Activated CD4-positive, alpha-beta T cell treated with anti-CD3 and anti-CD28 coated beads for 48 hours (primary cell): ENCODE measurements at places on chromosomes 13 and 19.

DNA sequence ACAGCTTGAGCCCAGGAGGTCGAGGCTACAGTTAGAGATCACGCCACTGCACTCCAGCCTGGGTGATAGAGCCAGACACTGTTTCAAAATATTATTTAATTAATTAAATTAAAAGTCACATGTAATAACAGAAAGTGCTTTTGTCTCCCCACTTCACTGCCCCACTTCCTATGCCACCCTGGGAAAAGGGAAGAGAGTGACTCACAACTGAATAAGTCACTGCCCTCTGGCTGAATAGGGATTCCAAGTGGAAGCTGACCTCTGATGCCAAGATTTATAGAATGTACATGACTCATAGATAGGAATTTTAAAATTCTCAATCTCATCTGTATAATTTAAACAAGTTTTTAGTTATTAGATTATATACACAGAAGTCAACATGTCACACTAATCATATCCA is 22.2 kb upstream of the ERVV-1 start:
- DNase-seq = no peak

DNA sequence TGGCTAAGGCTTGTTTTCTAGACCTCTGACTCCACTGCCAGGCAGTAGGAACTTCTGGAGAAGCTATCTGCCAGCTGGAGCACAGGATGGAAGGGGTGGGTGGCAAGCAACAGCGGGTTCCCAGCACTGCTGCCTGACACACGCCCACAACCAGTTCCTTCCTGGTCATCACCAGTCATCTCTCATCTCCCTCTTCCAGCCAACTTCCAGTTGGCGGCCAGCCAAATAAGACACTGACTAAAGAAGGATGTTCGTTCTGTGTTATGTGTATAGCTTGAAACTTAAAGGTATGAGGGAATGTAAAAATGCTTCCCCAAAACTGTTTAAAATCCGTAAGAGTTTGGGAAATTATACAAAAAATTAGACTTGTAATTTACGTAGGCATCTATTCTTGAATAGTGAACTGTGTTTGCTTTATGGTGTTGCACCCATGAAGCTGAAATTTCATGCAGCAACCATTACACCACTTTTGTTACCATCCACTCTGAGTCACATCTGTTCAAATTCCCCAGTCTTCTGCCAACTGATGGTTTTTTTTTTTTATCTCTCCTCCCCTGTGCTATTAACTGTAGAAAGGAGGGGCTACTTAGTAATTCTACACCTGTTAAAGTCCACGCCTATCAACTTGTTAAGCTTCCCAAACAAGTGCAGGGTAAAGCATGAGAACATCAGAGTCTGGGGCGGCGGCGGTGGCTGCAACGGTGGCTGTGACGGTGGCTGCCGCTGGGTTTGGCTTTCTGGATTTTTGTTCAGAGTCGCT is 86.2 kb upstream of the FRY start:
- no peak for DNase-seq

DNA sequence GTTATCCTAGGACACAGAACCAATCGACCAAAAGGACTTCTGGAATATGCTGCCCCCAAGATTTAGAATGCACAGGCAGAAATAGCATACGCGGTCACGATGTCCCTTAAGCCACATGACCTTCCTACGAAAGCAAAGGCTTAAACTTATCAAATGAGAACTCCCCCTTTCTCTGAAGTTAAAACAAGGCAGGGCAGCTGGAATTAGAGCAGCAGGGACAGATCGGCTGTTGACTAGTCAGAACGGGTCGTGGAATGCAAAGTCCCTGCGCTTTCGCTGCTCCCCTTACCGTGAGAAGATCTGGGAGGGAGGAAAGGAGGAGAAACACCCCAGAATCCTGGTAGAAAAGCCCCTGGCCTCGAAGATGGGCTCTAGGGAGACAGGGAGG is 799 bp upstream of the USPL1 start:
- peak; percentile 59 for DNase-seq

DNA sequence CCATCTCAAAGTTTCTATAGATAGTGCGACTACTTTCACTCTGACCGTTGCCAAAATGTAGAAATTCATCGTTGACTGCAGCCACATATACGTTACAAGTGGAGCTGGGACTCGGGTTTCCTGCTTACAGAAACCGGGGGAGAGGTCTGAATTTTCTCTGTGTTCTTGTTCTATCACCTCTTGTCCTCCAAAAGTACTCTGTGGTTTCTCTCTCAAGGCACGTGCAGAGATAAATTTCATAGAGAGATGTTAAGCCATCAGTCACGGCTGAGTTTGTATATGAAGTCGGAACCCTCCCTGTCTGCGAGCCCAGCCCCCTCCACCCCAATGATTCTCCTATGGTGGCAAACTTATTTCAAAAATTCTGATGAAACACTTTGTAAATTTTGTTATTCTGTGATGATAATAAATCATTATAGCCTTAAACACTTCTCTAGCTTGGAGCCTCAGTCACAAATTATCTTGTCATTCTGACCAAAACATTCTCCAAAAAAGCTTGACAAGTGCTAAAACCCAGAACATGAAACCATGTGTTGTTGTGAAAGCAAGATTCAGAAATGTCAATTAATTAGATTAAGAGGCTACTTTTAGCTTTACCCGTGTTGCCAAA is 87.5 kb downstream of the TSHZ3 start:
- no peak for DNase-seq

- DNase-seq = peak; percentile 85
Observed at GRCh38 chr19:40464059-40465024, 1.2 kb downstream of the BLVRB start.

GRCh38 chr13:23467048-23467931 is 33.8 kb upstream of the SACS start:
- DNase-seq = no peak

DNA sequence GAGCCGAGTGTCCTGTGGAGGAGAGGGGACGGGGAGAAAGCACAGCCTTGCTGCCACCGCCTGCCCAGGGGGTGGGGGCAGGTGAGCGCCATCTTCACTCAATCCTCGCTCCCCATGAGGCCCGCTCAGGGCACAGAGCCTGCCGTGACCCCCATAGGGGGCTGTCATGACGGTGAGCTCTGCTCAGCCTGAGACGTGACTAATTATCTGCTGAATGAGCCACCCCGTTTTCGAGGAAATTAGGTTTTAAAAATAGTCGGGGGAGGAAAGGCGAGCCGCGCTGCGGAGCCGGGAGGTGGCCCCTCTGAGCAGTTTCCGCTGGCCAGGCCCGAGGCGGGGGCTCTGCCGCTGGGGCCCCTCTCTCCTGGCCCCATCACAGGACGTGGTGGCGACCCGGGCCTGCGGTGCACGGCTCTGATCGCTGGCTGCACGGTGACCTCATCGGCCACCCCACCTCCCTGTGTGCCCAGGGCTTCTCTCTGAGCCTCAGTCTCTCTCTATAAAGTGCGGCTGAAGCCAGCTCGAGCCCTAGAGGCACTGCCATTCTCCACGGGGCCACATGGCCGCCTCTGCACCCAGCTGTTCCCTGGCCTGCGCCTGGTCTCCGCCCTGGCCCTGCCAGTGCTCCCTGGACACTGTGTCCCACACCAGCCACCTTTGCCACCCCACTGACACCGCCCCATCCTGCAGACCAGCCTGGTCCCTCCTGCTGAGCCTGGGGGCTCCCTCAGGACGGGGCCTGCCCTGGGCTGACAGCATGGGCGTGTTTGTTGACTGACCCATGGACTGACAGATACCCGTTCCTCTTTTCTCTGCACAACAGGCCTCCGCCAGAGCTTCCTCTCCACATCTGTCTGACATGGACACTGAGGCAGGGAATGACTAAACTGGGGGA is 28.3 kb downstream of the PIP5K1C start:
- DNase-seq = peak; percentile 47

DNA sequence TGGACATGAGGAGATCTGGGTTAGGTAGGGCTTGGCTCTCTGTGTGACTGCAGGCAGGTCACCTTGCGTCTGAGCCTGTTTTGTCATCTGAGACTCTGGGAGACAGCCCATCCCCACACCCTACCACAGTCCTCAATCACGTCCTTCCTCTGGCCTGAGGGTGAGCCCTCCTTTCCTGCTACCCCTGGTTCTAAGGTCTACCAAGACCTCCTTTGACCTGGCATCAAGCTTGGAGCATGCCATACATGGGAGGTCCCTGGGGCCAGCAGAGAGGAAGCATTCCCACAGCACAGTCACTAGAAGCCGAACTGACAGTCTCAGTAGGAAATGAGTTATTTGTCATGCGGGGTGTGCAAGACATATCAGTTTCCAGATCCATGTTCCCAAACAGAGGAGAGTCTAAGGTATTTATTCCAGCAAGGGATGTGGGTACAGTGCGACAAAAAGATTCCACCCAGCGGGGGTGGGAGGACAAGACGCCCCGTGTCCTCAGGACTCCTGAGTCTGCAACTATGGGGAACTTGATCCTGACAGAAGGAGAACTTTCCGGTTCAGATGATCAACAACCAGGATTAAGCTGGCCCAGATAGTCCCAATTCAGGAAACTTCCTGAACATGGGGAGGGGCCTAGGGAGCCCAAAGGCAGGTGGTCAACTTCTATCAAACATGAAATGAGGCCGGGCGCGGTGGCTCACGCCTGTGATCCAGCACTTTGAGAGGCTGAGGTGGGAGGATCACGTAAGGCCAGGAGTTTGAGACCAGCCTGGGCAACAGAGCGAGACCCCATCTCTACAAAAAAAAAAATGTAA is 9.5 kb downstream of the ARRDC2 start:
- DNase-seq = no peak

GRCh38 chr13:46490129-46490528 is 62.8 kb upstream of the LRCH1 start:
- DNase-seq = no peak

- no peak for DNase-seq
Observed at GRCh38 chr13:98285317-98285716, 108.2 kb upstream of the RNF113B start.

GRCh38 chr13:74886502-74886901 is 595.5 kb downstream of the TBC1D4 start:
- DNase-seq = no peak

GRCh38 chr13:20391597-20392452 is 133.8 kb downstream of the CRYL1 start:
- DNase-seq = peak; percentile 14

DNA sequence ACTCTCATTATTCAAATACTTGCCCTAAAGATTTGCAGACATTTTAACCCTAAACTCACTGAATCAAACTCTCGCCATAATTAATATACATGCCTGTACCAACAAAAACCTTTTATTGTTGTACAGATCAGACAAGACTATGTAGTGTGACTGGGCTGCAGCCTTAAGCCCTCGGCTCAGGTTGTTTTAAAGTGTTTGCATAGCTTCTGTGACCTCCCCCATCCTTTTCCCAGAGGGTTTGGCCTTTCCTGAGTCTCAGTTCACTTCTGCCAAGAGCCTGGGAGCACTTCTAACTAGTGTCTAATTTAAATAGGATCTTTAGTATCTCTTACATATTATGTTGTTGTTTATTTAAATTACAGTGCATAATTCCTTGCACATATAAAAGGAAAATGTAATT is 158.2 kb downstream of the HS6ST3 start:
- no peak for DNase-seq

DNA sequence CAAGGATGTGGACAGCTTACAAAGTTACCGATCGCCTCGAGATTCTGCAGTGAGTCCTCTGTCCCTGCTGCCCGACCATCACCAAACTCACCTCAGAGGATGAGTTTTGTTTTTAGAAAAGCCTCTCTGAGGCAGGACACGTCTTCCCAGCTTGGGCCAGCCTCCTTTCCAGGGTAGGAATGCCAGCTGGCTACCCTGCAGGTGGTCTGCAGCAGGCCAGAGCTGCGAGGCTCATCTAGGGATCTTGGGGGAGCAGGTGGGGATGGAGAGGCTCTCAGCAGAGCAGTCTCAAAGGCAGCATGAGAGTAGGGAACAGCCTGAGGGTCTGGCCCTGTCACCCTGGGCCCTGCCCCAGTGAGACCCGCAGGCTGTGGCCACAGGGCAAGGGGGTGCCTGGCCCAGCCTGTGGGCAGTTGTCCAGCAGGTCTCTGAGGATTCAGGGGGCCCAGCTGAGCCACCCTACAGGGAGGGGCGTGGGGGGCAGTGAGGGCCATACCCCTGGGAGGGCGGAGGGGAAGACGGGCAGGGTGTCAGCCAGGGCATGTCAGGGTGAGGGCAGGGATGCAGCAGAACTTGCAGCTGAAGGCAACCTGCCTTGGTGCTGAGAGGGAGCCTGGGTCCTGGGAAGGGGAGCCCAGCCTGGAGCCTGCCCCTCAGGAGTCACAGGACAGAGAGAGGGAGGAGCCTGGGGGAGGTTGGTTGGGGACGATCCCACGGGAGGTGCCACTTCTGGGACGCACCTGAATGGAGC is 57.3 kb upstream of the TPM4 start:
- no peak for DNase-seq

DNA sequence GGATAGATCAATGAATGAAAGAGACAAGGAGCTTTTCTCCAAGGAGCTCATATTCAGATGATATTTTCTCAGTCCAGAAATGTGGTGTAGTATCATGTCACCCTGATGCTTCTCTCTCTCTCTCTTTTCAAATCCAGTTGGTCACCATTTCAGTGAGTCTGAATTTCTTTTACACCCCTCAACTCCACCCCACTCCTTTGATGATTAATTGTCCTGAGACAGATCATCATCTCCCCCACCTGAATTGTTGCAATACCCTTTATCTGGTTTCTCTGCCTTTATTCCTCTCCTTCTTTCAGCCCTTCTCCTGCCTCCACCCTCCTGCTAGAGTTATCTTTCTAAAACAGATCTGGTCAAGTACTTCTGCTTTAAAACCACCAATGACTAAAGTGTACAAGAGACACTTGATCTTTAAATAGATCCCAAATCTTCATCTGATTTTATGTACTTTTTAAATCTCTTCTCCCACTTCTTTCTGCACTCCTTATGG is 299.8 kb downstream of the KLF5 start:
- no peak for DNase-seq

GRCh38 chr13:104318121-104318520 is 1251.9 kb upstream of the SLC10A2 start:
- no peak for DNase-seq

- no peak for DNase-seq
Observed at GRCh38 chr13:101795025-101795424, 342.6 kb downstream of the ITGBL1 start.

GRCh38 chr13:48236528-48237353 is 3.7 kb downstream of the ITM2B start:
- DNase-seq = no peak

DNA sequence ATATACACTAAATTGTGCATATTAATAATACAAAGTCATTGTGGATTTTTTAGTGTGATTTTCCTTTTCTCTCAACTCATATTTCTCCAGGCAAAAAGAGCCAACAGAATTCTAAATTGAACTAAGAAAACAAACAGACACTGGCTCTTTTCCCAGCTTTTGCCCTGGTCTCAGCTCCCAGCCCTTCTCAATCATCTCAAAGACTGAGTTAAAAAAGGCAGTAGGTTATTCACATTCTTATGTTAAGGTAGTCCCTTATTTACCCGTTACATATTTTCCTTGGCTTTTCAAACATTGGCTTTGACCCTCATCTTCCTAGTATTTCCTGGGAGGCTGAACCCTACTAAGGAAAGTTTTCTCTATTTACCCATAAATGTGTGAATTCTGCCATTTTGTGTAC is 753.6 kb downstream of the LIG4 start:
- no peak for DNase-seq

GRCh38 chr19:36215276-36216123 is 594 bp downstream of the ZNF146 start:
- peak; percentile 64 for DNase-seq
